ENCODE measurements at places on chromosomes 11 and 22.

GRCh38 chr11:119284344-119285157 lies 32.4 kb downstream of the MCAM start:
- DNase-seq = no peak

DNA sequence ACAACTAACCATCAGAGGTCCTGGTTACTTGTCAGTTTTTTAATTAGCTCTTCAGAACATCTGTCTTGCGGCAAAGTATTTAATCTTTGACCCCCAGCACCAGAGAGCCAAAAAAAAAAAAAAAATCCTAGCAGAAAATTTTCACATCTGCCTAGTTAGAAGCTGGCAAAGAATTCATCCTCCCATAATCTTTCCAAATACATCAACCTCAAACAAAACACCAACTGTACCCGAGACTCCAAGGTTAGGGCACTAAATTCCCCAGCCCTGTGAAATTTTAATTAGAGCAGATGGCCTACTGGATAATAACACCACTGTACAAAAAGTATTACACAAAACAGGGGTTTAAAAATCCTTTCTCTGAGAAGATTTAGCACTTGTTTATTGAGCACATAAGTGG lies 55.7 kb downstream of the RAB38 start:
- DNase-seq = no peak

- no peak for DNase-seq
These were observed 1166.6 kb downstream of the TBC1D22A start for GRCh38 chr22:47929073-47929472.

DNA sequence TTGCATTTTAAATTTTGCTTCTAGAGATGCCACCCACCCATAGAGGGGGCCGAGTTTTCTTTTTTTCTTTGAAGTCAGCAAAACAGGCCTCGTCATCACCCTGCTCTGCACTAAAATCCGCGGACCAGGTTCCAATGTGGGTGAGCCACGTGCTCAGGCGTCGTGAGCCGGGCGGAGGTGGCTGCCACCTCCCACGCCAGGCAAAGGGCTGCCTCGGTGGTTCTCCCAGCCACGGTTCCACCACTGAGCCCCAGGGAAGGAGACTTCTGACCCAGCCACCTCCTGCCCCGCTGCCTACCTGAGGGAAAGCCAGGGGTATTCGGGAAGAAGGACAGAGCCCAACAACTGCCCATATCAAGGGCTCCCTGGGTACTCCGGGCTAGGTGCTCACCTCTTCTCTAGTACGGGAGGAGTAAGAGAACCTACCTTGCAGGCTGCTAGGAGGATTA lies 45.3 kb downstream of the MN1 start:
- no peak for DNase-seq

DNA sequence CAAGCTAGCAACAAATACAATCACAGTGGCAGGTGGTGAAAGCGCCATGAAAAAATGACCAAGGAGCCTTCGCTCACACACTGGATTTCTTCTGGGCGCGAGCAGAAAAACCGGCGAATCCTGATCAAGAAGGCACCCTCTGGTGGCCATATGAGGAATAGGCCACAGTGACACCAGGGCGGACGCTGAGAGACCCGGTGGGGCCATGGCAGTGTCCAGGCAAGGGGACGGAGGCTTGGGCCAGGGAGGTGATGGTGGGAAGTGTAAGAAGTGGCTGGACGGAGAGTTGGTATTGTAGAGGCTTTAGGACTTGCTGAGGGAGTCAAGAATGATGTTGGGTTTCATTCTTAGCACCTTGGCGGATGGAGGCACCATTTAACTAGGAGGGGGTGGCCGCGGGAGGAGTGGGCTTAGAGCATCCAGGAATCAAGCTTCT lies 16.9 kb upstream of the RAC2 start:
- DNase-seq = peak; percentile 62

DNA sequence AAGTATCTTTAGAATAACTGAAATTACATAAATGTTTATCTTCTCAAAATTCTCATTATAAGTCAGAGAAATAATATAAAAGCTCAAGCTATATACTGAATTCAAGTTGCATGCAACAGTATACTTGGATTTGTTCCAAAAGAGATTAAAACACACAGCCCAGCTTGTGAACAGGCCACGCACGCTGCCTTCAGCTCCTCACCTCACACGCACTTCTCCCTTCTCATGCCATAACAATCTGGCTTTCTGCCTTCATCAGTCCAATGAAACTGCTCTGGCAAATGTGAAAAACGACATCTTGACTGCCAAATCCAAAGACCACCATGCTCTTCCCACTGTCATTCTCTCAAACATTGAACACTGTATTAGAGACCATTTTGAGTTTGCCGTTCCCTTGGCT lies 22.1 kb downstream of the ATP6V1E1 start:
- no peak for DNase-seq

DNA sequence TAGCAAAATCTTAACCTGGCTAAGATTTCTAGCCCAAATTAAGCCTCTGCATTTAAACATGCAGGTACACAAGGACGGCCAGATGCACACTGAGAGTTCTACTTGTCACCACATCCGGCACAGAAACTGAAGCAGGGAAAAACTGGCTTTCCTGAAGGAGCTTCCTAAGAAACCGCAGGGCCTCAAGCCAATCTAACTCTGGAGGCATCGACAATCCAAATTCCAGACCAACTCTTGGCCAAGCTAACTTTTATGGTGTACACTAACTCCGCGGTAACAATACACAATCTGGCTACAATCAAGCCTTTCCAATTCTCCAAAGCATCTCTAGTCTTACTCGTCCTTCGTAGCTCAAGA lies 1.2 kb downstream of the MSANTD2 start:
- no peak for DNase-seq

All from CD4-positive, alpha-beta memory T cell (primary cell).